ENCODE measurements at places on chromosomes 3 and 15.

DNA sequence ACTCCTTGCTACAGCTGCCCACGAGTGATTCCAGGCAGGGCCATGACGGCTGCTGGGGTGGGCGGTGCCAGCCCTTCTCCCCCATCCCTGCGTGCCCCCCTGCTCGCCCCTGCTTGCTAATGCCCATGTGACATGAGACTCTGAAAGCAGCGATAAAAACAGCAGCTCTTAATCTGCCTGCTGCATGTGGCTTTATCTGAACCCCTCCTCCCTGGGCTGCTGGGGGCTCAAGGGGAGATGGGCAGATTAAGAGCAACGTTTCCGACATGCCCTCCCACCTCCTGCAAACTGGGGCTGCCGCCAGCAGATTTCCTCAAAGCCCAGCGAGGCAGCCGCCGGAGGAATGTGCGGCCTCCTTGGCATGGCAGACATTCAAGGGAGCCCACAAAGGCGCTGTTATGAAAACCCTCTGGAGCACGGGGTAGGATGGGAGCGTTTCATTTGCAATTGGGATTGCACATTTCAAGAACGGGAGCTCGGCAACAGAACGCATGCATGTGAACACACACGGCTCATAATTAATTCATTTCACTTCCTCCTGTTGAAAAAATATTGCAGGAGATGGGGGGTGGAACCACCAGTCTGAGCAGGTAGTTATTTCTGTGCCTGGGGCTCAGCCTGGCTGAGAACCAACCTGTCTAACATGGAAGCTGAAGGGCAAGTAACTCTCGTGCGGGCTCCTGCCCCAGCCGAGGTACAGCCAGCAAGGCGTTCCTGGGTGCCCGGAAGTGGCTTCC lies 504.2 kb upstream of the PROK2 start:
- DNase-seq: peak; percentile 31

DNA sequence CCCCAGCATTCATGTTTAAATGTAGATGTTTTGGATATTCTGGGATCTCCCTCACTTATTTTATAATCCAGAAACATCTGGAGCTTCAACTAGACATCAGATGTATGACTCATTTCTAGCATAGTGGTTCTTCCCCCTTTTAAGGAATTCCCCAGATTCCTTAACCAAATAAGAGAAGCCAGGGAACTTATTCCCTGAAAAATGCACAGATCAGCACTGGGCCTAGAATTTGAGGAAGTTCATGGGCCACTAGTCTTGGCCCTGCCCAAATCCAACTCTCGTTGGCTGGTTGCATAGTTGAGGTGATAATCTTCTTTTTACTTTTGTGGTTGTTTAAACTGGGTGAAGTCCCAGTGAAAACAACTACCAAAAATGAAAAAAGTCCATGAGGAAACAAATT lies 20.4 kb downstream of the RARRES1 start:
- DNase-seq: no peak

- DNase-seq: no peak
Measured at GRCh38 chr3:160346511-160346910, 52.5 kb downstream of the IFT80 start.

- DNase-seq: no peak
Measured at GRCh38 chr3:69961706-69962439, 37.7 kb upstream of the SAMMSON start.

GRCh38 chr15:42239528-42240182 lies 31.6 kb upstream of the VPS39 start:
- DNase-seq: no peak

DNA sequence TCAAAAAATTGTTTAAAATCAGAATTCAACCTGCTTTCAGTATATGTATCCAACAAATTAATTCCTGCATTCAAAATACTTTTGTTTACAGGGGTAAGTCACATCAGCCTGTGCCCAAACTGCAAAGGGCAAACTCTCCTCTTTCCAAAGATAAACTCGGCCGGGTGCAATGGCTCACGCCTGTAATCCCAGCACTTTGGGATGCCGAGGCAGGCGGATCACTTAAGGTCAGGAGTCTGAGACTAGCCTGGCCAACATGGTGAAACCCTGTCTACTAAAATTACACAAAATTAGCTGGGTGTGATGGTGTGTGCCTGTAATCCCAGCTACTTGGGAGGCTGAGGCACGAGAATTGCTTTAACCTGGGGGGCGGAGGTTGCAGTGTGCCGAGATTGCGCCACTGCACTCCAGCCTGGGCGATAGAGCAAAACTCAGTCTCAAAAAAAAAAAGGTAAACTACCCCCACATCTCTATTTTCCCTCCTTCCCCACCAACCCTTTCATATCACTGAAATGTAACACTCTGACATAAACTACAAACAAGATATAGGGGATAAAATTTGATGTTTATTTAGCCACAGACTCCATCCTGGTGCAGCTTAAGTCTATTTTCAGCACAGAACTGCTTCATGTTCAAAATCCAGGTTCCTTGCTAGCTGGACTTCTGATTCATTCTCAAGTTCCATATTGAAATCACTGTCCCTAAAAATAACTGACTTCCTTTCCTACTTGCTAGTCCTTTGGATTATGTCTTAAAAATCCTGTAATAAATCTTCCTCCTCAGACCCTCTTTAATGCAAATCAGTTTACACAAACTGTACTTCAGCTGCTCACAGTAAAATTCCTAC lies 15.4 kb downstream of the UBP1 start:
- no peak for DNase-seq

- DNase-seq: peak; percentile 51
Measured at GRCh38 chr15:77118882-77119321, 48.0 kb upstream of the TSPAN3 start.

GRCh38 chr3:11136116-11136515 lies 18.2 kb upstream of the HRH1 start:
- no peak for DNase-seq

GRCh38 chr3:169400874-169401273 lies 262.6 kb downstream of the MECOM start:
- DNase-seq: no peak

GRCh38 chr3:150747886-150748683 lies 14.9 kb downstream of the SIAH2 start:
- no peak for DNase-seq

GRCh38 chr3:114867835-114868503 lies 279.1 kb downstream of the ZBTB20 start:
- no peak for DNase-seq

- DNase-seq: no peak
Measured at GRCh38 chr15:40871749-40872617, 2.1 kb downstream of the RHOV start.

- DNase-seq: no peak
Measured at GRCh38 chr3:172259111-172259541, 189.1 kb downstream of the GHSR start.

GRCh38 chr15:51006336-51006985 lies 88.2 kb downstream of the TNFAIP8L3 start:
- no peak for DNase-seq

DNA sequence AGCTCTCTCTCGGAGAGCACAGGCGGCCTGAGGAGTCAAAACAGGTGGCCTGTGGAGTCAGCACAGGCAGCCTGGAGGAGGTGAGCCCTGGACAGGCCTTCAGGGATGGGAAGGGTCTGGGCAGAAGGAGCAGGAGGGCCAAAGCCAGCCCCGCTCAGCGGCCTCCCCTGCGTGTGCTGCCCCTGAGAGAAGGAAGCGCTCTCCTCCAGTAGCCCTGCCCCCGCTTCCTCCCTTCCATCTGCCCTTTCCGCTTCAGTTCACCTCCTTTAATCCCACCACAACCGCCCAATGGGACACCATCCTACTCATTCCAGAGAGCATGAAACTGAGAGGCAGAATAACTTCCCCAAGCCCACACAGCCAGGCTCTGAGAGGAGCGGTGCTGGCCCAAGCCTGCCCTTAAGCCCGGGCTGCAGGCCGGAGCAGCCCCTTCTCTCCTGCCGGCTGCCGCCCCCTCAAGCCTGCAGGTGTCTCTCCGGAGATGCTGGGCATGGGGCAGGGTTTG lies 3.2 kb upstream of the NR2E3 start:
- DNase-seq: no peak

GRCh38 chr3:81995329-81995728 lies 233.9 kb upstream of the GBE1 start:
- no peak for DNase-seq

GRCh38 chr3:156676768-156677479 lies 2.5 kb downstream of the TIPARP start:
- DNase-seq: peak; percentile 35

GRCh38 chr3:169153656-169154055 lies 509.9 kb downstream of the MECOM start:
- DNase-seq: no peak

GRCh38 chr3:195250473-195251251 lies 20.3 kb downstream of the XXYLT1 start:
- DNase-seq: no peak

DNA sequence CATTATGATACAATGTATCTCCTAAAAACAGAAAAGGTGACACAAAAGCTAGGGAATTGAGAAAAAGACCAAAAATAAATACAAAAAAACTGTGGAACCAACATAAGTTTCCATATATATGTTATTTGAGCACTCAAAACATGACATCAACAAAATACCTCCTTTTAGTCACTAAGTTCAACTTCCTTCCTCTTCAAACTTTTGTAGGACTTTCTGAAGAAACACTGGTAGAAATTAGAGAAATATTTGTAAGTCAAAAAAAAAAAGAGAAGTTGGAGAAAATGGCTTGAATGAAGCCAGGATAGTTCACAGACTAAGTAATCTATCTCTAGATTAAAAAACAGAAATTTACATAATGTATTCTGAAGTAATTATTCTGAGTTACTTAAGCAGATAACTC lies 208.4 kb upstream of the ALCAM start:
- DNase-seq: no peak

- no peak for DNase-seq
Measured at GRCh38 chr3:16058521-16058920, 116.0 kb upstream of the GALNT15 start.

- no peak for DNase-seq
Measured at GRCh38 chr3:65173841-65174240, 486.0 kb upstream of the ADAMTS9 start.

- DNase-seq: no peak
Measured at GRCh38 chr15:91865486-91865885, 12.0 kb downstream of the SLCO3A1 start.

GRCh38 chr3:153552887-153553604 lies 391.0 kb downstream of the RAP2B start:
- no peak for DNase-seq

DNA sequence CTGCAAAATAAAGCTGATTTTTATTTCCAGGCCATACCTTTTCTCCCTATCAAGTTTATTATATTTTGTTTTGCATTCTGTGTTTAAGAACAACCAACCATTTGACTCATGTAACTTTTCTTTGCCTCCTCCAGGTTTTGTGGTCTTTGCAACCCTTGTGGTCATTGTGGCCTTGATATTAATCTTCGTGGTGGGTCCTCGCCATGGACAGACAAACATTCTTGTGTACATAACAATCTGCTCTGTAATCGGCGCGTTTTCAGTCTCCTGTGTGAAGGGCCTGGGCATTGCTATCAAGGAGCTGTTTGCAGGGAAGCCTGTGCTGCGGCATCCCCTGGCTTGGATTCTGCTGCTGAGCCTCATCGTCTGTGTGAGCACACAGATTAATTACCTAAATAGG lies 27.6 kb downstream of the NIPA2 start:
- DNase-seq: no peak

GRCh38 chr3:148455098-148455497 lies 242.6 kb upstream of the AGTR1 start:
- no peak for DNase-seq

DNA sequence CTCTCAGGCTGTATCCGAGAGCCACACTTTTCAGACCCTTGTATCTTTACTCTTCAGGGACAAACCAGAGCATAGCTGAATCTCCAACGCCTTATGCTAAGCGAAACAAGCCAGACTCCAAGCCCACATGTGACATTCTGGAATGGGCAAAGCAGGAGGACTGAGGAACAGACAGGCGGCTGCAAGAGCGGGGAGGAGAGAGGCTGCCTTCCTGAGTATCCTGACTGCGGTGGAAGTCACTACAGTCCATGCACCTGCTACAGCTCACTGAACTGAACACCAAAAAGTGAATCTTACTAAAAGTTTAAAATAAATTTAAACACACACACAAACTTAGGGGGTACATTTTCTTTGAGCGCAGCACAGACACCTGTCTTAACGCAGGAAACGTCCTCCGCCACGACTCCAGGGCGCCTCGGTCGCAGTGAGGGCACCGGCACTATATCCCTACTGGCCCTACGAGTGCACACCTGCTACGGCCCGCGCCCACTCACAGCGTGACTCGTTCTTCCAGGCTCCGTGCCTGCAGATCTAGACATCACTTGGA lies 1.4 kb downstream of the CYFIP1 start:
- peak; percentile 14 for DNase-seq

DNA sequence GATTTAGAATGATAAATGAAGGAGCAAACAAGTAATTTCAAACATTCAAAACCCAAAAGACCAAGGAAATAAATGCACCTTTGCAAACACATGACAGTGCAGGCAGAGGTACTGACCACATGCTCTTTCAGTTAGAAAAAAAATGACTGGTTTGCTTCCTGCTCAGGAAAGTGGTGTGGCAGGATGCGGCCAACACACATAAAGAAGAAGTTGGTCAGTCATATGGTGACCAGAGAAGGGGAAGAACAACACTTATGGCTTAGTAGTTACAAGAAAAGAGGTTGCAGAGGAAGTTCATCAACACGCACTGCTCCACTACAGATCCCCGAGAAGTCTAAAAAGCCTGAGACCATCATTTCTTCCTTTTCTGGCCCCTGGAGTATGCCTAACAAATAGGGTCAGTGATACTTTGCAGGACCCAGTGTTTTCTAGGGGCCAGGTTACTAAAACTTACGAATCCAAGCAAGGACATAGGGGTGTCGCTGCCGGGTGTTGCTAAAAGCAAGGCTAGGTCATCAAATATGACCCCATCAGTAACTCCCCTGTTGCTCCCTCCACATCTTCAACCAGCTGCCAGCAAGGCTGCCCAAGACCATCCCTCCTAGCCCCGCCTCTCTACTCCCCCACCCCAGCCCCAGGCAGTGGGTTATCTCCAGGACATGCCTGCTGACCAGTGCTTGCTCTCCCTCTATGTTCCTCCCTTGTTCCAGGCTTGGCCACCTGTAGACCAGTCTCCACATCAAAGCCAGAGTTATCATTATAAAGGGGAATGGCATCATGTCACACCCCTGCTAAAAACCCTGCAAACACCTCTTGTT lies 11.2 kb downstream of the ATP8B4 start:
- DNase-seq: no peak

DNA sequence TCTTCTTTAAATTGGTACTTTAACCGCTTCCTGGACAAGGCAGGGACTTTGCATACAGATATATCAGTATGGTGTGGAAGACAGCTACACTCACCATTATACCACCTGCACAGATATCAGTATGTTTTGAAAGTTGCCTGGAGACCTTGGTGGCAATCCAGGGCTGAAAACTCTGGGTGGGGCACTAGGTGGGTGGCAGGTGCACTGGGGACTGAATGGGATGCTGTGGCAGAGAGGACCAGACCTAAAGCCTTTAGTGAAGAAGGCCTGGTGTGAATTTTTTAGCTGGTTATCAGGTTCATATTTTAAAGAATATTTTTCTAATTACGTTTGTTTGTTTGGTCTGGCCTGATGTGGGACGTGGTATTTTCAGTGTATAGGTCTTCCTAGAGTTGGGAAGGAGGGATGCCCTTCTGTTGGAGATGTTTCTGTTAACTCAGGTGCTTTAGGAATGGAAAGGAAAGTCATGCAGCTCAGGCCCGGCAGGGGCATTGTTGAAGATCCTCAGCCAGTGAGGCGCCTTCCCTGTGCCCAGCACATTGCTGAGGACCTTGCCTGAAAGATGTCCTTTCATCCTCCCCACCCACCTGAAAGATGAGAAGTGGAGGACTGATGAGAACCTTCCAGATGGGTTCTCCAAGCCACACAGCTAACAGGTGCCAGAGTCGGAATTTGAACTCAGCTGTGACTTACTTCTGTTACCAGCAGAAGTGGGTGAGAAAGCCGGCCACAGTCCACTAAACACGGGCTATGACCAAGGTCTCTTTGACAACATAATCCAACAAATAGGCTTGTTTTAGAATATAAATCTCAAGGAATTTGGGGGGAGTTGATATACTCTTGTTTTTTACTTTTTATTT lies 77.3 kb downstream of the APBA2 start:
- DNase-seq: no peak

Measured in CD4-positive, alpha-beta T cell treated with Interleukin-17A for 4 hours (primary cell).